Common myeloid progenitor, CD34-positive (primary cell): ENCODE measurements at places on chromosomes 1 and 21.
A peak's percentile ranks its signal among the peaks of the same experiment; 100 is the strongest.

DNA sequence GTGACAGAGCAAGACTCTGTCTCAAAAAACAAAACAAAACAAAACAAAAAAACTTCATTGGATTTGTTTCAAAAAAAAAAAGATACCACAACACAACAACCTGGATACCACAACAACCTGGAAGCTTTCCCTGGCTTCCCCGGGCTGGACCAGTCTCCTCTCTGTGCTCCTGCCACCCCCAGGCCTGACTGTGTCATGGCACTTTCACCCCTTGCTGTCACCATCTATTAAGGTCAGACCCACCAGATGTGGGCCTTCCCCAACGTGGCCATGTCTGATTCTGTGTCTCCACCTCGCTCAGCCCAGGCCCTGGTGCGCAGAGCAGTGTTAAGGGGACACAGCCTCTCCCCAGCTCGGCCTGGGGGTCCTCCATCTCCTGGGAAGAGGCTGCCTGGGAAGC is 28.3 kb upstream of the ACOT11 start:
- DNase-seq = peak; percentile 31

DNA sequence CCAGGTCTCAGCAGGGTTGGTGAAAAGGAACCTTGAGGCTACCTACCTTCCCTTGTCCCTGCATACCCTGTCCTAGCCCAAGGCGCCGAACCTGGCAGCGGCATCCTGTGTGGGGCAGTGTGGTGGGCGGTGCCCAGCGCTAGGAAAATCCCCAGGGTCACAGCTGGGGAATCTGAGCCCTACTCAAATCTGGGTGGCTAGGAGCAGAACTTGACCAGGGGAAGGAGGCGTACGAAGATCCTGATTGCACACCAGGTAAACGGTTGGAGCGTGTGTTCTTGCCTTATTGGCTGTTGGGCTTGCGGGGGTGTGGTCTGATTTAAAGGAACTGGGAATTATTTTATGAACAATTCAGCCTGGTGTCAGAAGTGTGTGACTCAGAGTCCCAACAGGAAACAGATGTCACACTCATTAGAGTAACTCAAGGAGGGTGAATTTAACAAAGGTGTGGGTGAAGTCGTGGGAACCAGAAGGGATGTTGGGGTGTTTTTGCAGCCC is 118.6 kb downstream of the LRIG2 start:
- peak; percentile 45 for DNase-seq

GRCh38 chr1:109385417-109385816 is 12.3 kb downstream of the SORT1 start:
- no peak for DNase-seq

DNA sequence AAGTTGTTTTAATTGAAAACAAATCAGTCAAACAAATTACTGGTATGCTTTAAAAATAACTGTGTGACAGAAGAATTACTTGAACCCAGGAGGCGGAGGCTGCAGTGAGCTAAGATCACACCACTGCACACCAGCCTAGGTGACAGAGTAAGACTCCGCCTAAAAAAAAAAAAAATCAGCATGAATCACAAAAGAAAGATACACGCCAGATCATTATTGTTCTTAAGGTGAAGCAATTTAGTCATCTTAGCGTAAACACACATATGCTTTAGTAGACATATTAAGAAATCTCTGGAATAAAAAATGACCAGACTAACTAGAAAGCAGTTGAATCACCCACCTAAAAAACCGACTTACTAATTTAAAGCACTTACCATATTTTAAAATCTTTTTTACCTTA is 20.2 kb downstream of the RERE start:
- DNase-seq = no peak

DNA sequence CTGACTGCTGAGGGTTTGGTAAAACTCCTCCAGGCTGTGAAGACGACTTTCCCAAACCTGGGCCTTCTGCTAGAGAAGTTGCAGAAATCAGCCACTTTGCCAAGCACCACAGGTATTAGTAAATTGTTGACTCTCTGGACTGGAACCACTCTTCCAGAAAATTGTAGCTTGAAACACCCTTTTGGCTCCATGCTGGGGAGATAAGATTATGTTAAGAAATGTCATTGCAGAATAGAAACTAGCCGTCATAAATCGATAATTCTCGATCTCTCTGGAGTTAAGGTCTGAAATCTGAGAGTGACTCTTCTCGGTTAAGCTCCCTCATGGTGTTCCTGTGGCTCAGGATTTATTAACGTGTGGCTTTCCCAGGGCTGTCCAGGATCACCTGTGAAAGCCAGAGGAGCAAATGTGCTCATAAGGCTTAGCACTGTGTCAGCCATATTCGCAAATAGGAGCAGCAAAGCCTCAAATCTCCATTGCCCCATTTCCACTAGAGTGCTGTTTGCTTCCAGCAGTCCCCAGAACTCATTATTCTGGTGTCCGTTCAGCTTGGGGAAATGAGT is 54.6 kb downstream of the ZBTB40 start:
- no peak for DNase-seq

DNA sequence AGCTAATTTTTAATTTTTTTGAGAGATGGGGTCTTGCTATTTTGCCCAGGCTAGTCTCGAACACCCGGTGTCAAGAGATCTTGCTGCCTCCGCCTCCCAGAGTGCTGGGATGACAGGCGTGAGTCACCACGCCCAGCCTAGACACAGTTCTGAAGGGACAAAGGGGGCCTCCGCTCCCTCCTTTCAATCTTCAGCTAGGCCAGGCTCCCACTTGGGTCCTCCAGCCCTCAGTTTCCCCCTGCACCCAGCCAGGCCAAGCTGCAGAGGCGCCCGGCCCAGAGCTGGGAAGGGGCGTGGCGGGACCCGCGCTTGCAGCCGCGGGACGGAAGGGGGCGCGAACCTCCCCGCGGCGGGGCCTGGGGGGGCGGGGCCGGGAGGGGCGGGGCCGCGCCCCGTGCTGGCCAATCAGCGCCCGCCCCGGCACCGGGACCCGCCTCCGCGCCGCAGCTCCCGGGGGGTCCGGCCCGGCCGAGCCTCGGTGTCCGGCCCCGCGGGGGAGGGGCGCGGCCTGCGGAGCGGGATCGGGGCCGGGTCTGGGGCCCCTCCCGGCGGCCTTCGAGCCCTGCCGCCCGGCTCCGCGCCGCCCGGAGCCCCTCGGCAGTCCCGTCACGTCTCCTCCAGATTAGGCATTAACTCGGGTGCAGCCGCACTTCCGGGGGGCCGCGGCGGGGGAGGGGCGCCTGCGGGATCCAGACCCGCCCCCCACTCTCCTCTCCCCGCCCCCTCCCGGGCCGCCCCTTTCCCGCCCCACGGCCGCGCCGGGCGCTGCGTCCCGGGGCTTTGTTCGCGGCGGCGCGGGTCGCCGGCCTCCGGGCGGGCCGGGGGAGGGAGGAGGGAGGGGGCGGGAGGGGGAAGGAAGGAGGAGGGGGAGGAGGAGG is 559 bp upstream of the AGRN start:
- peak; percentile 61 for DNase-seq

DNA sequence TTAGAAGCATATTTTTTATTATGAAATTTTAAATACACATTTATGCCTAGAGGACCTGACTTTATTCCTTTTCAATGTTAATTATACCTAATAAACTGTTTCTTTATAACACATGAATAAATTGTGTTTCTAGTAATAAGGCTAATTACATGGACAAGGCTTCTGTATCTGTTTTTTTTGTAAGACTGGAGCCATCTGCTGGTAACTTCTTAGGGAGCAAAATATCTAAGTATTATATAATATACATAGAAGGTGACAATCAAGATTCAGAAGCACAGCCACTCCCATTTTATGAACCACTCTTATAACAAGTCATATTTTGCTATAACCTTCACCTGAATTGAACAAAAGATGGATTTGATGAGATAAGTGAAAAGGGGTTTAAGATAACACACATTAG is 84.2 kb downstream of the LBR start:
- peak; percentile 41 for DNase-seq

GRCh38 chr1:185528084-185528676 is 206.0 kb upstream of the HMCN1 start:
- no peak for DNase-seq

- DNase-seq = no peak
Observed at GRCh38 chr1:59434336-59434735, 137.4 kb downstream of the FGGY start.

- DNase-seq = no peak
Observed at GRCh38 chr1:103266036-103266435, 157.7 kb upstream of the COL11A1 start.

- no peak for DNase-seq
Observed at GRCh38 chr1:116340506-116341231, 32.4 kb upstream of the ATP1A1 start.

- DNase-seq = peak; percentile 93
Observed at GRCh38 chr1:92080128-92080985, at the start of gene BTBD8. Gene BTBD8 (plus strand): TSS chr1:92080345. CDS start chr1:92080572, 227 bp downstream.

DNA sequence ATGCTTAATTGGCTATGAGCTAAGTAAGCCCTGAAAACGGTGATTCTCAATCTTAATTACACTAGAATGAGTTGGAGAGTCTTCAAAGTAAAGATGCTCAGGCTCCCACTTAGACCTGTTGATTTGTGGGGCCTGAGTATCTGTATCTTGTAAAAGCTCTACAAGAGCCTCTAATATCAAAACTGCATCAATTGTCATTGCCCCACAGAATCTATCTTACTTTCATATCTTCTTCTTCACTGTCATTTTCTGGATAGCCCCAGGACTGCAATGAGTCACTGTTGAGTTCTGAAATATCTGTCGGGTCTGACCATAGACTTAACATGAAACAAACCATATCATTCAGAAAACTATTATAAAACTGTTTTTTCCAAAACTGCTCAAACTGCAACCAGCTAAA is 102.8 kb upstream of the SERTAD4 start:
- no peak for DNase-seq

GRCh38 chr1:245772325-245772724 is 617.5 kb downstream of the KIF26B start:
- DNase-seq = no peak

- no peak for DNase-seq
Observed at GRCh38 chr21:34625030-34625593, 10.2 kb upstream of the RCAN1 start.

- peak; percentile 57 for DNase-seq
Observed at GRCh38 chr21:33478935-33479678, 667 bp downstream of the TMEM50B start.

GRCh38 chr1:54795841-54796468 is 5.2 kb downstream of the TTC22 start:
- no peak for DNase-seq

- DNase-seq = no peak
Observed at GRCh38 chr21:41966872-41967621, 13.2 kb upstream of the C2CD2 start.

GRCh38 chr21:43767984-43768867 is 7.9 kb downstream of the CSTB start:
- DNase-seq = peak; percentile 52

DNA sequence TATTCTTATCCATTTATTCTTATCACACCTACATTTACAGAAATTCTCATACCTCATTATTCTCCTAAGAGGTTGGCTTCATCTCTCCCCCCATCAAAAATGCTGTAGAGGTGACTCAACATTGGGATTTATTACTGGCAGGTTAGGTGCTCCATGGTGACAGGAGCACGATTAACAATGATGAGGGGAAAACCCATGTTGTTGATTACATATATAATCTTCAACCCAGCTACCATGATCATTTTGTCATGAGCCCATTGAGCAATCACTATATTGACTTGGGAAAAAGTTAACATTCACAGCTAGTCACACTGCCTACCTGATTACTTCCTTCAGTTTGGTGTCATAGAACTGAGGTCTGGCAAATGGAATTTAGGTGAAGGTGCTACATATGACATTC is 712.1 kb upstream of the CHRM3 start:
- DNase-seq = no peak

DNA sequence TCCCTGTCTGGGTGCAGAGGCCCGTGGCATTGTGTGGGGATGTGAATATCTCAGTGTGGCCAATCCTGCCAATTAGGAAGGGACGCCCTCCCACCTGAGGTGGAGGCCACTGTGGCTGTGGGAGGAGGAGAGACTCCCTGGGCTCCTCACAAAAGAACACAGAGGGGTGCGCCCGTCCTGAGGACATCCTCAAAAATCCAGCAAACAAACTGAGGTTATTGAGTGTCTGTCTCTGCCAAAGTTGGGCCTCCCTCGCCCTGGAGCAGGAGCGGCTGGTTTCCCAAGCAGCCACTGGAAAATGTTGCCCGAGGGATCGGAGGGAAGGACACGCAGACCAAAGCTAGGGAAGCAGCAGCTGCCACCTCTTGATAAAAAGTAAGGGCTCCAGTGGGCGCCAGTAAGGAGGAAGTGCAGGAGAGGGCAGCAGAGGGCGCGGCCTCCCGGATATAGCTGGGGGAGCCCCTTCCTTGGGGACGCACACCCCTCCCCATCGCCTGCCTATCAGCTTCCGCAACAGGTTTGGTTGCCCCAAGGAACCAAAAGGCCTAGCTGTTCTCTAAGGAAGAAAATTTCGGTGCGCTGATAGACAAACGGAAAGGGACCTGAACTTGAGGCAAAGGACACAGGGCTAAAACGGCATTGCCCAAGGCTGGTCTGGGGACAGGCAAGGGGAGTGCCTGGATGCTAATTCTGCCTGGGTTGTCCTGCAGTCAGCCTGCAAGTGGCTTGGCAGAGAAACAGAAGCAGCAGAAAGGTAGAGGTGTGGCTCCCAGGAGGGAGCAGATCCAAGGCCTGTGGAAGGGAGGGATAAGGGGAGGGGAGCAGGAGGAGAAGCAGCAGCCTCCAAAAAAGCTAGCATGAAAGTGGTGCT is 1.7 kb upstream of the GRIK3 start:
- peak; percentile 86 for DNase-seq

DNA sequence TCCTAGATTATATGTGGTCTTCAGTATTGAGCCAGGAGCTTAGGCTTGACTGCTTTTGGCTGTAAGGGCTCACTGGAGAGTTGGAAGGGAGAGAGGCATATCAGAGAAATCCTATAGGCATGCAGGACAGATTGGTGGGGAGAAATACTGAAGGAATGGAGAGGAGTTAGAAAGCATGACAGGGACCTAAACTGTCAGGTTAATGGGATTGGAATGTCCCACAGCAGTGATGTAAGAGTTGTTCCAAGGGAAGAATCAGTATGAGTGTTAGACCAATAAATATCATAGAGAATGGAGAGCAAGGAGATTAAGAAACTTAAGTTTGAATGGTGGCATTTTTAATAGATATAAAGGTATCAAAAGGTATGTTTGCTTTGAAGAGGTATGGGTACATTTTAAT is 39.7 kb downstream of the SLC35A3 start:
- DNase-seq = no peak

GRCh38 chr21:9735421-9735961 is 785.9 kb upstream of the TPTE start:
- no peak for DNase-seq

GRCh38 chr1:220786337-220787068 is at the start of gene MTARC1:
Gene MTARC1 (plus strand): TSS chr1:220786913. CDS start chr1:220786945, 32 bp downstream.
- peak; percentile 73 for DNase-seq
